ENCODE measurements at places on chromosomes 1 and 21.

DNA sequence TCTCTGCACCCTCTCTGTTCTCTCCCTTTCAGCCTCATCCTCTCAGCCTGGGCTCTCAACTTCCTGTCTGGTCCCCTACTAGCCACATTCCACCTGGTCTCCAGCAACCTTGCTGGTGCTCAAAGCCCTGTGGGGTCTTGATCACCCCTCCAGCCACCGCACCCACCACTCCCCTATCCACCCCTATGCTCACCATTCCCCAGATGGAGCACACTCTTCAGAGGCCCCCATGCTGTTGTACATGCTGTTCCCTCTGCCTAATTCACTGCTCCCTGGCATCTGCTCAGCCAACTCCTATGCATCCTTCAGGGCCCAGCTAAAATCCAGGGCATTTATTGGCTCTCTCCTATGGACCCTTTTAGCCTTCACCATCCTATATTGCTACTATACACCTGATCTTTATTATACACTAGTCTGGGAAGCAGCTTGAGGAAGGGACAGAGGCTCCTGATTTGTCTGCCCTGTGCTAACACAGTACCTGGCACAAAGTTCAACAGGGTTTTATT, 81.0 kb downstream of the GLIS1 start:
- no peak for DNase-seq

DNA sequence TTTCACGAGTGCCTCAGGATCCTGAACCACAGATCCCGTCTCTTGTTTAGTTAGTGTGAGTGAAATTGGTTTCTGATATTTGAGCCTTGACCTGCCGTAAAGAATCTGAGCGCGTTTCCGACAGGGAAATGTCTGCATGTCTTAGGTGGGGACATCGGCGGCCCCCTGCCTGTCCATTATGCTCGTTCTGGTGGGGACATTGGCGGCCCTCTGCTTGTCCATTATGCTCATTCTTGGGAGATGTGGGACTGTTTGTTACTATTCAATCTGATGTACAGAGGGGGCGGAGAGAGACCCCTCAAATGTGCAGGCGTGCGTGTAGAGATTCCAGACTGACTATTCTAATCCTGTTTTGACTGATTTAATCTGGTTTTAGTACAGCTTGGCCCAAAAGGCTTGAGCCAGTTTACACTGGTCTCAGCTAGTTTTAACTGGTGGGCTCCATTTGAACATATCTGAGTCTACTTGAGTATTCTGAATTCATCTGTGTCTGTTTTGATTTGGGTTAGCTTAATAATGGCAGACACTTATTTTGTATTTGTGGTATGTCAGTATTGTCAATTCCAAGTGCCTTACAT, 6.6 kb upstream of the TINAGL1 start:
- no peak for DNase-seq

DNA sequence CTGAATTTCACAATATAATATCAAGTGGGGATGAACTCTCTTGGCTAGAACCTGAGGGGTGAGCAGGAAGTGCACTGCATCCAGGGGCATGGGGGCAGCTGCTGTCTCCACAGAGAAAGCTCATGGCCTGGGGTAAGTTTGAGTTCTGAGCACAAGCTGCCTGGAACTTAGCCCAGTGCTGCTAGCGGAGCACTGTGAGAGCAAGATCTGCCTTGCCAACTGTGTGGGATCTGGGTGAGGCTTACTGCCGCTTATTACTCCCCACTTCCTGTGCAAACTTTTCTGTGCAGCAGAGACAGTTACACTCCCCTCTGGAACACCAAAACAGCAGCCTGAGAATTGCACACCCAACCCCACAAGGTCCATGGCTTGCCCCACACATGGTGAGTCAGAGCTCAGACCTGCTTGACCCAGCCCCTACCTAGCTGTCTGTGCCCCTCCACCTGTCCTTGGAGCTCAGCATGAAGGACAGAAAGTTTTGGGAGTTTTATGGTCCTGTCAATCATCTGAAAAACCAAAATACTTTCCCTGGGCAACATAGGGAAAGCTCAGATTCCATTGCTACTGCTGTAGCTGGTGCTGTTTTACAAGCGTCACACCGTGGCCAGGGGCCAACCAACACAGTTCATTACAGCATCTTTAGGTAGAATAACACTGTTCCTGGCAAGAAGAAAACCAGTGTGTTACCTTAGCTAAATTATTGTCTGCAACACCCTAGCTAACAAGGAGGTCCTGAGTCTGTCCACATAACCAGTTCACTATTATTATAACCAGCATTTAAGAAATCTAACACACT, 762.1 kb upstream of the NEGR1 start:
- DNase-seq = peak; percentile 29

DNA sequence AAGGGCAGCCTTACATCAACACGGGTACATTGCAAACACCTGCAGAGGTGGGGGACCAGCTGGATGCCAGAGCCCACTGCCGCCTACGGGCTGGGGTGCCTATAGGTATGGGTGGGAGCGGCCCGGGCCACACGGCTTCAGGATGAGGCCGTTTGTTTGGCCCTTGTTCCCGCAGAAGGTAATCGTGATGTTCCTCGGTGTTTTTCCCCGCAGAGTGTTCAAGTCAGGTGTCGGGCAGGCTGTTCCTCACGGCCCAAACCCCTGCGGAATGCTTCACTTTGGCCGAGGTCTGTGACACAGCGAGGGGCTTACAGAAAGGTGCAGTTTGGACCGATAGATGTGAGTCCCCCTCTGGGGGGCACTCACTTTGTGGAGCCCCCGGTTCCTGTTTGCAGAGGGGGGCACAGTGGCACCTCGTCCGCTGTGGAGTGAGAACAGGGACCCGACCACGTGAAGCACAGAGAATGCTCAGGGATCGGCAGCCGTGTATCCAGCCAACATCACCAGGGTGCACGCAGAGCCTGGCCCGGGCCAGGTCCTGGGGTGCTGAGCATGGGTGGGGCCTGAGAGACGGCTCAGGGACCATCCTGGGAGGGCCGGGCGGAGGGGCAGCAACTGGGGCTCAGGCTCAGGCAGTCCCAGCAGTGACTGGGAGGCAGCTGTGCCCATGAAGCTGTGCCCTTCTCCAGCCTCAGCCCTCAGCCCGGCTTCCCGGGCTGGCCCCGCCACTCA, 453 bp upstream of the TTLL10 start:
- no peak for DNase-seq

GRCh38 chr1:163668472-163668871, 346.7 kb downstream of the NUF2 start:
- DNase-seq = no peak

DNA sequence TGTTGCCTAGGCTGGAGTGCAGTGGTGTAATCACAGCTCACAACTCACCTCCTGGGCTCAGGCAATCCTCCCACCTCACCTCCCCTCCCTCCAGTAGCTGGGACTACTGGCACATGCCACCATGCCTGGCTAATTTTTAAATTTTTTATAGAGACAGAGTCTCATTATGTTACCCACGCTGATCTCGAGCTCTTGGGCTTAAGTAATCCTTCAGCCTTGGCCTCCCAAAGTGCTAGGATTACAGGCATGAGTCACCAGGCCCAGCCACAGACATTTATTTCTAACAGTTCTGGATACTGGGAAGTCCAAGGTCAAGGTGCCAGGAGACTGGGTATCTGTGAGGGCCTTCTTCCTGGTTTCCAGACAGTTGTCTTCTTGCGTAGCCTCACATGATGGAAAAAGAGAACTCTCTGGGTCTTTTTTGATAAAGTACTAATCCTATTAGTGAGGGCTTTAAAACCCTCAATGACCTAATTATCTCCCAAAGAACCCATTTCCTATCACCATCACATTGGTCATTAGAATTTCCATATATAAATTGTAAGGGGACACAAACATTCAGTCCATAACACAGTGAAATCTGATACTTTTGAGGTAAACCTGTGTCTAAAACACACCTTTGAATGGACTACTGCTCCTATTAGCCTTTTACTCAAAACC, 67.9 kb downstream of the PHACTR4 start:
- no peak for DNase-seq

GRCh38 chr1:38113159-38113666, 66.6 kb upstream of the POU3F1 start:
- no peak for DNase-seq

- no peak for DNase-seq
These were observed 147.7 kb downstream of the CDC42BPA start for GRCh38 chr1:227170361-227171166.

- DNase-seq = no peak
These were observed 1043.6 kb upstream of the ADGRL4 start for GRCh38 chr1:80050085-80050484.

- DNase-seq = no peak
These were observed 199.5 kb downstream of the LRRIQ3 start for GRCh38 chr1:73998348-73998959.

DNA sequence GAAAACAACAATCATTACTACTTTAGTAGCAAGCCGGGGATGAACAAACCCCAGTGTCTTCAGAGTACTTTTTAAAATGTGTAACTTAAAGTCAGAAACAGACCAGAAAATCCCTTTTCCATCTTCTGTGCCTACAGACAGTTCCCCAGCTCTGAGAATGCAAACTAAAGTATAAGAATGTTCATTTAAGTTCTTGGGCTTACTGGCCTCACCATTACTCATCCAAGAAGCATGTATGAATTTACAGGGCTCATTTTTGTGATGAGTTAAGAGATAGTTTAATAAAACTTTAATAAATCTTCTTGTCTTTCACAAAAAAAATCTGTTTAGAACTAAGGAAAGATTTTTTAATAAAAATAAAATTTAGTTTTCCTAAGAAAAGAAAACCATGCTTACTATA, 4.6 kb downstream of the LPGAT1 start:
- DNase-seq = no peak

GRCh38 chr1:228000836-228001563, 5.8 kb upstream of the WNT3A start:
- peak; percentile 3 for DNase-seq

- DNase-seq = no peak
These were observed 91.8 kb downstream of the TRIM11 start for GRCh38 chr1:228314658-228315483.

DNA sequence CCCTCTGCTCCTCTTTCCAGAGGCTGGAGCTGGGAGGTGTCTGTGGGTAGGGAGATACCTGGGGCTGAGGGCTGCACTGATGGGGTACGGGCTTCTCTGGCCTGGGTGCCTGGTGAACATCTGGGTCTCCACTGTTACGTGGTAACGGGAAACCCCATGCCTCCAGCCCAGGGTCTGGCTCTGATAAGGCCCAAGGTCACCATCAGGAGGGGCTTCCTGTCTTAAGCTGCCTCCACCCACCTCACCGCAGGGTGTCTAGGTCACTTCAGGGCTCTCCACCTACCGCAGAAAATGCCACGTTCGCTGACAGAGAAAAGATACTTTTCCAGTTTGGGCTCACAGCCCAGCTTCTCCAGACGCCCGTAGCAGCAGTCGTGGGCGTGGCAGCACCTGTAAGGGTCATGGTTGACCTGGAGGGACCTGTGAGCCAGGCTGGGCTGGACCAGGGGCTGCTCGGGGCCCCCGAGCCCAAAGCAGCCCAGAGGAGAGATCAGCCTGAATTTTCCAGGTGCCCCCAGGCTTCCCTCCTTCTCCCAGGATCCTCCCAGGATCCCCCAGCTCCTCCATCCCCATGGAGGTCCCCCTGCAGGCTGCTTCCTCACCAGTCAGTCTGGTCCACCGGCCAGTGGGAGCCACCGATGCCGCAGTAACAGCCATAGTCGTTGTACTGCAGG, 1.3 kb downstream of the PLA2G2E start:
- no peak for DNase-seq

DNA sequence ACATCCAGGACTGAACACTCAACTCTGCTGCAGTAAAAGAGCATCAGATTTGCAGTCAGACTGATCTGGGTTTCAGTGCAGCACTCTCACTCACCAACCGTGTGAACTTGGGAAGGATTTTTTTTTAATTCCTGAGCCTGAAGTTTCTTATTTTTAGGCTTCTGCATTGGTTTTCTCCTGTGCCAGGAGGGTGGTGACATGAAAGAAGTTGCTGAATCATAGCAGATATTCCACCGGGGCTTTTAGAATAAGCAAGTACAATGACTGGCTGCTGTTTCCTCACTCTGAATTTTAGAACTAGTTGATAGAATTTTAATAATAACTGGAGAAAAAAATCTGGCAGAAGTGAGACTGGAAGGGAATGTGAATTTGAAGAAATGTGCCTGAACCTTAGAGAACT, 11.6 kb downstream of the ADAM30 start:
- DNase-seq = no peak

GRCh38 chr1:20584890-20585289, 4.0 kb upstream of the CDA start:
- DNase-seq = no peak

DNA sequence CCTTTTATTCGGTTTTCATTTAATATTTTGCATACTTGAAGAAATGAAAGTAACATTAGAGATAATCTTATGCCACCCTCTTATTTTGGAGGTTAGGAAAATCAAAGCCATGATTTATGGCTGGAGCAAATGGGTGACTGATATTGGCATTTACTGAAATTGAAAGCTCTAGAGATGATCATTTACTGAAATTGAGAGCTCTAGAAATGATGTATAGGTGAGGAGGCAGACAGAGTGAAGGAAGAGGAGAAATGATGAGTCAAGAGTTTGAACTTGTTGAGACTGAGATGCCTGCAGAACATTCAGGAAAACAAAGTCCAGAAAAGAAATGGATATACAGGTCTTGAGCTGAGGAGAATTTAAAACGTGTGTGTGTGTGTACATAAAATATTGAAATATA, 217.6 kb downstream of the LTN1 start:
- DNase-seq = no peak

DNA sequence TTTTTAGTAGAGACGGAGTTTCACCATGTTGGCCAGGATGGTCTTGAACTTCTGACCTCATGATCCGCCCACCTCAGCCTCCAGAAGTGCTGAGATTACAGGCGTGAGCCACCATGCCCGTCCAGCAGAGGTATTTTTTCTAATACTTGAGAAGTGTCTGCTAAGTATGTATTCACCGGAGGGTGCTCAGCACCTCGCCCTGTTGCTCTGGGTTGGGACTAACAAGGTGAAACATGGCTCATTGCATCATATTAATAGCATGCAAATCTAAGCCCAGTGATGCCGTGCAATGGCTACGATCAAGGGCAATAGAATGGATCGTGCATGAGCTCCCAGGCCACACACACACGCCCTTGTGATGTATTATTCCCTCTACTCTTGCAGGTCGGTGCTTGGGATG, 68.7 kb downstream of the PDE9A start:
- DNase-seq = no peak

DNA sequence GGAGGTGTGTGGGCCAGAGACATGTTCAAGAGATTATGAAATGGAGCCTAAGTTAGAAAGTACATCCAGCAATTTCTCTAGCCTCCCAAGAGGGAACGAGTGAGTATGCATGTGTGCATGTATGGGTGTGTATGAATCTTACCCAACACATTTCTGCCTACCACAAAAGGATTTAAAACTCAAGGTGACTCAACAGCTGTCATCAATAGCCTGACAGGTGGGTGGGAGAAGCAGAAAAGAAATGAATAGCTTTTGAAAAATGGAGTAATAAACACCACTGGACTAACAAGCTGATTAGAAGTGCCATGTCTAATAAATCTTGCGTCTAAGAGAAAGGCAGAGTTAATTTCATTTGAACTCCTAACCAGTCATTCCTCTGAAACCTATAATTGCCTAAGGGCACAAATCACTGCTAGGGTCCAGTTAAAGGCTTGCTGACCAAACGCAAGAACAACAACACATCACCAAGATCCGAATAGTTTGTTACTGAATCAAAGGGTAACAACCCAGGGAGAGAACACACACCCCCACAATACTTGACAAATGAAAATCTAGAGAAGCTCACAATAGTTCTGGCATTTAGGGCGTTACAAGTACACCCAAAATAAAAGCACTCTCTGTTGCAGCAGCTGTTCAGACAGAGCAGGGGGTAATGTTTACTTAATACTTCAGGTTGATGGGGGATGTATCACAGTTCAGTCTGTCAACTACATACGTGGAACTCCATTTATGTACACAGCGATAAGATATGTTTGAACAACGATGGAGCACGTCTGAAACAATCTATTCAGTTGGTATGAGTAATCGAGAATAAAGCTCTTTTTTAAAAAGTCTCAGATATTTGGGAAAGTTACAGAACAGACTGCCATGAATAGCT, 1.4 kb downstream of the KIAA0319L start:
- DNase-seq = no peak

Data from femur (tissue), 1 donor.